ENCODE measurements at places on chromosomes 13 and 19.

DNA sequence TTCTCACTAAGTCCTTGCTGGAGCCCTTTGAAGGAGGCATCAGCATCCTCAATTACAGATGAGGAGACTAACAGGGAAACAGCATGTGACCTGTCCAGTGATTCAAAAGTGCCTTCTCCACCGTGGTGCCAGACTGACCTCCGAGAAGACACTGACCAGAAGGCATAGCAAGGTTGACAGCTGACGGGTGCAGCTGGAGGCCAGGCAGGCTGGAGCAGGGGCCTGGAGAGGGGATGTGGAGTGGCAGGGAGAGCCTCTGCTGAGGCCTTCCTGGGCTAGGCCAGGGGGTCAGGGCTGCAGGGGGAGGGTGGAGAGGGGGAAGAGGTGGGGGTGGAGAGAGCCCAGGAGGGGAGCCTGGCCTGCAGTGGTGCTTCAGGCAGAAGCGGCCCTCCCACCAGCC, 66.3 kb downstream of the KCTD15 start:
- DNase-seq: no peak

DNA sequence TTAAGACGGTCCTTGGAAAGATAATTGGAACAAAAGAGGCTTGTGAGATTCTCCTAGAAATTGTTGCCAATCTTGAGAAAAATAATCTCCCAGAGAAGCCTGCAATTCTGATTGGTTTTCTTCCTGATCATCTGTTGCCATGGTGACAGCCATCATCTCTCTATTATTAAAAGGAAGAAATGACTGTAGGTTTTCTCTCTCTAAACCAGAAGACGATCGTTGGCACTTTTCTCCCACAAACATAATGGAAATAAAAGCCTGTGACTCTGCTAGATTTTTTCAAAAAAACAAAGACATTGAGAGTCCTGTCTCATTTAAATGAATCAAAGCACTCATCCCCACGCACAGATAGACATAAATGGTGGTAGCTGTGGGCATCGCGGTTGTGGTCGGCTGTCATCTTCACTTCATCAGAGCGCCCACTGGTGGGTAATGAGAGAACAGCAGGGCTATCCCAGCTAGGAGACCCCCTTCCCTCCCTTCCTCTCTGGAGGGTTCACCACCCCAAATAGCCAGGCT, 21.7 kb upstream of the CALM3 start:
- no peak for DNase-seq

- no peak for DNase-seq
Measured at GRCh38 chr13:41122838-41123237, 9.8 kb downstream of the KBTBD6 start.

GRCh38 chr19:35063940-35064818, 22.7 kb downstream of the HPN start:
- no peak for DNase-seq

Data from activated CD8-positive, alpha-beta memory T cell treated with anti-CD3 and anti-CD28 coated beads for 48 hours (primary cell).